ENCODE measurements at places on chromosomes 6 and 20.
A peak's percentile ranks its signal among the peaks of the same experiment; 100 is the strongest.

DNA sequence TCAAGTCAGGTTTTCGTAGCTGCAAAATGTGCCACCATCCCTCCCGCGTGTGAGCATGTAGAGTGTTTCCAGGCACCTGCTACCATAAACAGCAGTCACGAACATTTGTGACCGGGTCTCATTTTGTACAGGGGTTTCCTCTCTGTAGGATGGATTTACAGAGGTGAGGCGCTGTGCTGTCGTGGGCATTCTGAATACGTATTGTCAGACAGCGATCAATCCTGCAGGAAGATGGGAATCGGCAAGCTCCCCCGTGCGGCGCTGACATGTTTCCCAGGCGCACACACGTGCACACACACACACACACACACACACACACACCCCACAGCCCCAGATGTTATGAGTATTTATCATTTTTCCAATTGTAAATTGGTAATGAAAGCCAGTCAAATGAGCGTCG is 15.8 kb downstream of the ANKRD60 start:
- DNase-seq = no peak

DNA sequence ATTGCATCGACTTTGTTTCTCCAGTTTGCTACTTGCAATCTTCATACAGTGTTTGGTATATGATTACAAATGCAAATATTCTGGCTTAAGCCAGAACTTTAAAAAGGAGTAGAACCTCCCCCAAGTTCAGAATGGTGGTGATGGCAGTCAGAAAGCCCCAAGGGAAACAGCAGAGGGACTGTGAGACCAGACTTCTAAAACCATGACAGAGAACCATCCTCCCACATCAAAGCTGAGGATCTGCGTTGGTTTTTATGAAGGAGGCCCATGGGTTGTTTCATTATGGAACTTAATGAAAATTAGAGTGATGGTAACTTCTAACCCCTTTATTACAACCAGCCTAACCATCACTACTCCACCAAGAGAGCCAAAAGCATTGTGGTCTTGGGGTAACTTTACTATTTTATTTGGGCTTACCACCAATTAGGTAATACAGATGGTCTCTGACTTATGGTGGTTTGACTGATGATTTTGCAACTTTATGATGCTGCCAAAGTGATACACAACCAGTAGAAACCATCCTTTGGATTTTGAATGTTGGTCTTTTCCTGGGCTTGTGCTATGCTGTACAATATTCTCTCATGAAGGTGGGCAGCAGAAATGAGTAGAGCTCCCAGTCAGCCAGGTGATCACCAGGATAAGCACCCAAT is 10.9 kb upstream of the MRS2 start:
- no peak for DNase-seq

GRCh38 chr6:130765181-130765727 is 62.0 kb upstream of the SMLR1 start:
- DNase-seq = no peak

- no peak for DNase-seq
Observed at GRCh38 chr20:25378189-25378883, 12.3 kb downstream of the ABHD12 start.

GRCh38 chr20:63342561-63343459 is 18.3 kb downstream of the CHRNA4 start:
- DNase-seq = no peak

- no peak for DNase-seq
Observed at GRCh38 chr6:4910037-4910760, 93.6 kb downstream of the RPP40 start.

DNA sequence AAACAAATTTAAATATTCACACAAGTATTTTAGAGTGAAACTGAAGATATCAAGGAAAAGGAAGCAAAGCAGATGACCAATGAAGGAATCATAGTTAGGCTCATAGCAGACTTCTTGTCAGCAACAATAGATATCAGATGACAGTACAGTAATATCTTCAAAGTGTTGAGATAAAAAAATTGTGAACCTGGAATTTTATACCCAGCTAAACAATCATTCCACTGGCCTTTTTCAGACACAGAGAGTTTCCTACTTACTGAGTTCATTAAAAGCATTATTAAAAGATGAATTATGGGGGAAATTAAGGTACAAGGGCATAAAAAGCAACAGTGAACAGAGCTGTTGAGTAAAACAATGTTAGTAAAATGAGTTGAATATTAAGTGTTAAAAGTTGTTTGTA is 254.6 kb downstream of the UST start:
- DNase-seq = no peak

DNA sequence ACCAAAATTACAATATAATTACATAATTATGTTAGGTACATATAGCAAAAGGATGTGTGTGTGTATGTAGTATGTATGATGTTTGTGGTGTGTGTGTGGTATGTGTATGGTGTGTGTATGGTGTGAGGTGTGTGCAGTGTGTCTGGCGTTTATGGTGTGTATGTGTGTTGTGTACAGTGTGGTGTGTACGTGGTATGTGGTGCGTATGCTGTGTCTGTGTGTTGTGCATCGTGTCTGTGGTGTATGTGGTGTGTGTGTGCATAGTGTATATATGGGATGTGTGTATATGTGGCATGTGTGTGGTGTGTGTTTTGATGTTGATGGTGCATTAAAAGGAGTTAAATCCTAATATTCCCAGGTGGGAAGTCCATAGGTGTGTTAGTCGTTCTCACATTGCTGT is 62.8 kb downstream of the PLG start:
- DNase-seq = no peak

- peak; percentile 44 for DNase-seq
Observed at GRCh38 chr20:4135385-4136077, 120.2 kb upstream of the RNF24 start.

- peak; percentile 4 for DNase-seq
Observed at GRCh38 chr6:32529697-32530430, at the start of gene HLA-DRB5. HLA-DRB5 (minus strand) TSS chr6:32530287; CDS start chr6:32530224, 63 bp downstream.

- DNase-seq = no peak
Observed at GRCh38 chr6:30495993-30496392, 6.7 kb downstream of the HLA-E start.

- DNase-seq = no peak
Observed at GRCh38 chr6:4349931-4350330, 214.6 kb upstream of the ECI2 start.

DNA sequence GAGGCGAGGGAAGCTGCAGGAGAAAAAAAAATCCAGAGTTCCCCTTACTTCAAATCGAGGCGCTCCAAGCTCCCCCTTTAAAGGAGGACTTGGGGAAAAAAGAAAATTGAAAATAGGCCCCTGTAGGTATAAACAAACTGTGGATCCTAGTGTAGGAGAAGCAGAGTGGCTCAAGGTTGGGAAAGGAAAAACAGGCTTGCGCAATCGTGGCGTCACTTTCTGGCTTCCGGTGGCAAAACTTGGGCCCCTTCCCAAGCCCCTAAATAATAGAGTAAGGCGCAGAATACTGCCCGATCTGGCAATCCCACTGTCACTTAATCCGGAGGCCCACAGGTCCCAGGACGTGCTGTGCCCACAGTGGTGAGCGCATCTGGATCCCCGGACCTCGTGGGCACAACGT is 8.0 kb downstream of the PAX1 start:
- no peak for DNase-seq

DNA sequence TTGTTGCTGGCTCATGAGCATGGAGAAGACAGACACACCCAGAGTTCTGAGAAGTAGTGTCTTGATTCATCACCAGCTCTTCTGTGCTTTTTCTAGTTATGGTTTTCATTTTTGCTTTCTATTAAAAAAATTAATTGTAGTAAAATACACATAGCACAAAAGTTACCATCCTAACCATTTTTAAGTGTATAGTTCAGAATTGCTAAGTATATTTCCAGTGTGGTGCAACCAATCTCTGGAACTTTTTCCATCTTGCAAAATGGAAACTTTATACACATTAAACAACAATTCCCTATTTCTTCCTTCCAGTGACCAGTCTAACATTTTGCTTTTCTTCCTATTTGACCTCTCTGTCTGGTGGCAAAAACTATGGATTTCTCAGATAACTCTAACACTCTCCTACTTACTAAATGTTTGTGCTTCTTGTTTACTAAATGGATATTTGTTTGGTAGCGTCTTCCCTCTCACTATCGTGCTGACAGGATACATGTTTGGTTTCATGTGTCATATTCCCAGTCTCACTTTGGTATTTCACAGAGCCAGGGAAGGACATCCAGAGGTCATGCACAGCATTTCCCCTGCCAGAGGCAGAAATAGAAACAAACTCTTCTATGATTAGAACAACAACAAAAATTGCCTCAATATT is 40.6 kb downstream of the TXLNB start:
- no peak for DNase-seq

- DNase-seq = no peak
Observed at GRCh38 chr6:1868561-1869261, 259.0 kb downstream of the FOXC1 start.

DNA sequence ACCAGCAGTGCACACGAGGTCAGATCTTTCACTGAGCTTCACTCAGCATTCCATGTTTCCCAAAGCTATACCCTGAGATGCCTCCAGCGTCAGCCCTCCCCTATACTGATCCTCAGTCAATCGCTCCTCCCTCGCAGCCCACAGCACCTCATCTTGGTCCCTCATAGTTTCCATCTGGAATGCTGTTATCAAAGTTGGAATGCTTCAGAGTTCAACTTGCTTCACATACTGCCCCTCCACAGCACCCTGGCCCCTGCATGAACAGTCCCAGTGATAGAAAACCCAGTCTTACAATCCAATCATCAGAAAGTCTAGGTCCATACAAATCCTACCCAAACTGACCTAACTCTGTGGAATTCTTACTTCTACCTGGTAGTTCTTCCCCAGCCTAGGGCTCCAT is 20.0 kb downstream of the SPAG4 start:
- DNase-seq = no peak

DNA sequence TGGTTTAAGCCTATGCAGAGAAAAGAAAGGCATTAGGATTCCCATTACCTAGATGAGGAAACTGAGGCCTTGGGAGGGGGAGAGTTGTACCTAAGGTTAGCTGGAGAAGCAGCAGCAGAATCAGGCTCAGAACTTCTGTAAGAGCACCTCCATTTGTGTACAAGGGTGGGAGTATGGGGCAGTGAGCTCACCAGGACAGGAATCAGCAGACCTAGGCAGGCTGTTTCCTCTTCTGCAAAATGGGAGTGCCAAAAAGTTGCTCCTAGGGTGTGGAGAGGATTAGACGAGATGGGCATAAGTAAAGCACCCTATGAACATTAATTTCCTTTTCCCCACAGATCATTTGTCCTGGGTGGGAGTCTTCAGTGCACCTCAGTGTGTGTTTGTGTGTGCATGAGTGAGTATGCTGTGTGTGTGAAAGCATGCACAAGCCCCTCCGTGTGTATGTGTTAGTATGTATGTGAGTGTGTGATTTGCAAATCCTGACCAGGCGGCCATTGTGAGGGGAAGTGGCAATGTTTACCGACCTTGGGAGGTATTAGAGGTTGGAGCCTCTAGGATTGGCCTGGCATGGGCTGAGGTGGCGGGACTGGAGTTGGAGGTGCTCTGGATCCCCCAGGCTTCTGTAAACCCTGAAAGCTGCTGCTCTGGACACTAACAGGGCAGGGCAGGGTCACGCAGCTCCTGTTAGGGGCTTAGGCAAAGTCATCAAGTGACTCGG is 78.8 kb downstream of the VEGFA start:
- DNase-seq = no peak

DNA sequence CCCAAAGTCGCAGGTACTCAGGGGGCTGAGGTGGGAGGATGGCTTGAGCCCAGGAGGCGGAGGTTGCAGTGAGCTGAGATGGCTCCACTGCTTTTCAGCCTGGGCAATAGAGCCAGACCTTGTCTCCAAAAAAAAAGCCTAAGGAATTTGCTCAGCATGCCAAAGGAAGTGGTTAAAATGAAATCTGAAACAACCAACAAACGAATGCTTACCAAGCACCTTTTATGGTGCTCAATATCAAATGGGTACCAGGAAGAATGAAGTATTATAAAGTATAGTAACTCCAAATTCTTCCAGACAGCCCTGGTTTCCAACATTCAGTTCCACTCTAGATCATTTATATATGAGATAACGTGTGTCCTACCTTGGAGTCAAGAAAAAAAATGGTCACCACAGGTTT is 14.0 kb downstream of the GMDS start:
- no peak for DNase-seq

DNA sequence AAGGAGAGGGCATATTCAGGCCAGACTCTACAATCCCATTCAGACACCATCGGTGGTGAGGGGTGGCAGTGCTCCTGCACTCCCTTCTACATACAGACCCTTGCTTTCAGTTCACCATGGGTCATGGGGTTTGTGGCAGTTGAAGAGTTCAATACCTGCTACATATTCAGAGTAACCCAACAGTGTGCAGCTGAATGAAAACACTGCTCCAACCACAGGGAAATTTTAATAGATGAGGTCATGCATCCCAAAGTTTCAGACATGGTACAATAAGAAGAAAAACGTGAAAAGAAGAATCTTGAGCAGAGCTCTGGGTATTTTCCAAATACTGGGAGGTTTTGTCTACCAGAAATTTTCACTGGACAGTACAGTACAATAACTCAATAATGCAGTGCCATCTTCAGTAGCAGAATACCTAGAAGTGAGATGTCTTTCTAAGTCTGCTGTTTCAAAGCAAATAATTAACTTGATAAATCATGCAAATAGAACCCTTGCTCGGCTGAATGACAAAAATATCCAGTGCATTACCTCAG is 162.1 kb downstream of the PTPRK start:
- no peak for DNase-seq

DNA sequence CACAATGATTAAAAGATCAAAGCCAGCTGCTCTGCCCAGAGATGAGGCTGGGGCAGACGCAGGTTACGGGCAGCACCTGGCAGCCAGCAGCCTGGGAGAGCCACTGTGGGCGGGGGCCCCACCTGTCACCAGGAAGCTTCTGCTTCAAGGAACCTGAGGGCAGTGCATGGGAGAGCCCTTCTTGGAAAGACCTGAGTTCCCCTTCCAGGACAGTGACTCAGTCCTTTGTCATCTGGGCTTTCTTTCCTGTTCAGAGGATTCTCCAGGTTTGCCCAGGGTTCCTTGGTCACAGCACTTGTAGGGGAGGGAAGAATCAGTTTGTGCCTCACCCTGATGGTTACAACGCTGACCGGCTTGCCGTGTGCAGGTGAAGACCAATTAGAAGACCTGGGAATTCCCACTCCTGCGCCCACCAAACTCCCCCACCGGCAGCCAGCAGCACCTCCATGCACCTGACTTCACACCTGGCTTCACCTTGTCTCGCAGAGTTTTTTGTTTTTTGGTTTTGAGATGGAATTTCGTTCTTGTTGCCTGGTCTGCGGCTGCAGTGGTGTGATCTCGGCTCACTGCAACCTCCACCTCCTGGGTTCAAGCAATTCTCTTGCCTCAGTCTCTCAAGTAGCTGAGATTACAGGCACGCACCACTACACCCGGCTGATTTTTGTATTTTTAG is 2.0 kb downstream of the ZBP1 start:
- DNase-seq = no peak

- DNase-seq = no peak
Observed at GRCh38 chr6:153618371-153619322, 420.4 kb upstream of the OPRM1 start.
